Erythroblast (primary cell): ENCODE measurements at places on chromosomes 13 and 19.

GRCh38 chr19:48509467-48510194, 2.0 kb downstream of the LMTK3 start:
- DNase-seq, result no peak

DNA sequence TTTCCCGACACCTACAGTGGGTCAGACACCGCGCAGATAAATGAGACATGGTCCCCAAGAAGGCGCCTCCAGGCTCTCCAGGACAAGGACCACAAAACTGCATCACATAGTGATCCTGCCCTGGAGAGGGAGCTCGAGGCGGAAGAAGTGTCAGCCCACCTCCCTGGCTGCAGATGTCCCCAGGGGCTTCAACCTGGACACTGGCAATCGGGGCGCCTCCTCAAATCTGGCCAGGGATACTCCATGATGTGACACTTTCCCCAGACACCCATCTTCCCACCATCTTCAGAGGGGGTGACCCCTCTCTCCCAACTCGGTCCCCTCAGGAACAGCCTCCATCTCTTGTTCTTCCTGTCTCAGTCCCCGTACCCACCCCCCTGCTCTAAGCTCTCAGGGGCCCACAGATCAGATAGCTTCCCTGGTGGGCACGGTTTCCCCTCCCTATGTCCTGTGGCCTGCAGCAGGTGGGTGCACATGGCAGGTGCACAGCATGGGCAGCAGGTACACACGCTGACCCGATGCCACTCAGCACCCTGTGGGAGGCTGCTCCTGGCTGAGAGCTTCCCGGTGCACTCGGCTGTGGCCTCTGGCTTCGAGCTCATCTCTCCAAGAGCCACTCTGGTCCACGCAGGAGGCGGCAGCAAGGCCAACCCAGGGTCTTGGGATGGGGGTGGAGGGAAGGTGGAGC, 61.2 kb downstream of the PEPD start:
- DNase-seq, result no peak

DNA sequence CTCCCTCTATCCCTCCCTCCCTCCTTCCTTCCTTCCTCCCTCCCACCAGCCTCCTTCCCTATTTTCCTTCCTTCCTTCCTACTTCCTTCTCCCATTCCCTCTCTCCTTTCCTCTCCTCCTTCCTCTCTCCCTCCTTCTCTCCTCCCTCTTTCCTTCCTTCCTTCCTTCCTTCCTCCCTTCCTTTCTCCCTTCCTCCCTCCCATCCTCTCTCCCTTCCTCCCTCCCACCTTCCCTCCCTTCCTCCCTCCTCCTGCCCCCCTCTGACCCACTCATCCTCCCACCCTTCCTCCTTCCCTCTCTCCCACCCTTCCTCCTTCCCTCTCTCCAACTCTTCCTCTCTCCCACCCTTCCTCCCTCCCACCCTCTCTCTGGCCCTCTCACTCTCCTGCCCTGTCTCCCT, 132.1 kb downstream of the ZNF536 start:
- no peak for DNase-seq

DNA sequence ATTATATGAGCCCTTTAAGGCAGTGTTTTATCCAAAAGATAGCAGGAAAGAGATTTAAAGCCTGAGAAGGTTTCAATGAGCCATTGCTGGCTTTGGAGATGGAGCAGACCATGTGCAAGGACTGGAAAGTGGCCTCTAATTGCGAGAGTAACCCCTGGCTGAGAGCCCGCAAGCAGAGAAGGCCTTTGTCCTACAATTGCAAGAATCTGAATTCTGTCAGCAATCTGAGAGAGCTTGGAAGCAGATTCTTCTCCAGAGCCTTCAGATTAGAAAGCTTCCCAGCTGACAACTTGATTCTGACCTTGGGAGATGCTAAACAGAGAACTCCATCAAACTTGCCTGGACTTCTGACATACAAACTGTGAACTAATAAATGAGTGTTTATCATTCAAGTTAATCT, 528.7 kb upstream of the KLF12 start:
- DNase-seq, result no peak

- DNase-seq, result peak; percentile 17
Observed at GRCh38 chr13:46296115-46296822, 84.5 kb downstream of the LRRC63 start.

DNA sequence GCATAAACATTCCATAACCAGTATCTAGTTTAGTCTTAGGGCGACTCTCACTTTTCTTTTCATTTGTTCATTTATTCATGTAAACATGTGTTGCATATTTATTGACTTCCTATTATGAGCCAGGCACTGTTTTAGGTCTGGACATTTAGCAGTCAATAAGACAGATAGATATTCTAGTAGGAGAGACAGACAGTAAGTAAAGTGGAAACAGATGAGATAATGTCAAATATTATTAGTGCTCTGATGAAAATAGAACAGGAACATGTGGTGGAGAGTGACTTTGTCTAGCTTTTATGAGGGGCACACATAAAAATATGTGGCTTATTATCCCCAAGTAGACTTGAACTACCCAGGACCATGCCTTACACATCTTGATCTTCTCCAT, 193.0 kb downstream of the NDFIP2 start:
- DNase-seq, result no peak

- no peak for DNase-seq
Observed at GRCh38 chr13:112891477-112892401, 77.3 kb upstream of the MCF2L start.

- DNase-seq, result no peak
Observed at GRCh38 chr13:30186634-30187415, 120.5 kb downstream of the KATNAL1 start.

GRCh38 chr13:33932769-33933406, 114.9 kb downstream of the RFC3 start:
- no peak for DNase-seq

- DNase-seq, result peak; percentile 21
Observed at GRCh38 chr19:8811315-8812172, 20.6 kb downstream of the ZNF558 start.

DNA sequence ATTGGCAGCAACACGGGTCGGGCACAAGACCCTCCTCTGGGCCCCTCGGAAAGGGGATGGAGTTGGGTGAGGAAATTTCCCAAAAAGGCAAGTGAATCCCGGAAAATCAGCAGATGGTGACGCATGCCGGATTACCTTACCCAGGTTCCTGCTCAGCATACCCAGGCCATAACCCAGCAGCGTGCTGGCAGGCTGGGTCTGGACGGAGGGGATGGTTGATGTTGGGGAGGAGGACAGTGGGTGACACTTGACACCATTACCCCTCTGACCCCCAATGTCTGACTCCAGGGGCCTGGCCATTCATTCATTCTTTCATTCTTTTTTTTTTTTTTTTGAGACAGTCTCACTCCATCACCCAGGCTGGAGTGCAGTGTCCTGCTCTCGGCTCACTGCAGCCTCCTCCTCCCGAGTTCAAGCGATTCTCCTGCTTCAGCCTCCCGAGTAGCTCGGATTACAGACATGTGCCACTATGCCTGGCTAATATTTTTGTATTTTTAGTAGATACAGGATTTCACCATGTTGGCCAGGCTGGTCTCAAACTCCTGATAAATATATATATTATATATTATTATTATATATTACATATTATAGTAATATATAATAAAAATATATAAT, 799 bp downstream of the PVR start:
- no peak for DNase-seq

- DNase-seq, result no peak
Observed at GRCh38 chr13:112161521-112162301, 94.8 kb downstream of the SOX1 start.

GRCh38 chr19:5186293-5187050, 154.1 kb downstream of the PTPRS start:
- no peak for DNase-seq

DNA sequence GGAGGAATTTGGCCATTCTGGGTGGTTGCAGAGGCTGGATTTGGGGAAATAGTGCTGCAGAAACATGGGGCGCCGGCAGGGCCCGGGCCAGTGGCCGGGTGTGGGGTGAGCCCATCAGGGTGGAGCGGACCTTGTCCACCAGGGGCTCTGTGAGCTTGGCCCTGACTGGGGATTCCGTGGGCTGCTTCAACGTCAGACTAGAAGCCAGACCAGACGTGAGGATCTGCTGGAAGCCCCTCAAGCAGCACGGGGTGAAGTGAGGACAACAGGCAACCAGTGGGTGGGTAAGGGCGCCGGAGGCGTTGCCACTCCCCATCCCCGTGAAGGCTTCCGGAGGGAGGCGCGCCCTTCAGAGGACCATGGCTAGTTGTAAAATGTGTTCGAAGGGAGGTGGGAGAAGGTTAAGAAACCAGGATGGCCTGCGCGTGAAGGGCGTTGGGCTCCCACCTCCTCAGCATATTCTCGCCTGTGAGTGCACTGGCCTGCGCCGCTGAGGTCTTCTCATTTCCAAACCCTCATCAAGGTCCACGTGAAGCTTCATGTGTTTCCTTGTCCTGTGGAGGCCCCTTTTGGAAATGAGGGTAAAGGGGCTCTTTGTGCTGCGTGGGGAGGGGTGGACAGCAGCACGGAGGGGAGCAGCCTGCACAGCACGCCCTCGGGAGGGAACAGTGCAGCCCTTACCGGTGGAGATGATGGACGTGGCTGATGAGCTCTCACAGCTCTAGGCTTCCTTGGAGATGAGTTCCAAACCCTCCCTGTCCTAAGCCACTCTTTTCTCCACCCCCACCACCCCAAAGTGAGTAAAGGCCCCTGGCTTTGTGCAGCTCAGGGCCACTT, 8.3 kb downstream of the TEX29 start:
- DNase-seq, result no peak

DNA sequence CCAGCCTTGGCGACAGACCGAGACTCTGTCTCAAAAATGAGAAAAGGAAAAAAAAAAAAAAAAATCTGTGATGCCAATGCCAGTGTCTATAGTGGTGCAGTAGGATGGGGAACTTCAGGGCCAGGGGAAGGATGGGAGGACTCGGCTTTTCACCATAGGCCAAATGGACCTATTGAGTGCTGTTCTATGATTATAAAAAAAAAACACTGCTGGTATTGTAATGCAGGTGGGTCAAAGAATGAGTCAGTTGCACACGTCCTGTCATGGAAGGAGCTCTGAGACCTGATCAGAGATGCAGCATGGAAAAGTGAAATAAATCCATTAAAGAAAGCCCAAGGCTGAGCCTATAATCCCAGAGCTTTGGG, 7.0 kb downstream of the DNAJB1 start:
- no peak for DNase-seq

GRCh38 chr13:98494769-98495168, 82.1 kb downstream of the STK24 start:
- DNase-seq, result no peak

DNA sequence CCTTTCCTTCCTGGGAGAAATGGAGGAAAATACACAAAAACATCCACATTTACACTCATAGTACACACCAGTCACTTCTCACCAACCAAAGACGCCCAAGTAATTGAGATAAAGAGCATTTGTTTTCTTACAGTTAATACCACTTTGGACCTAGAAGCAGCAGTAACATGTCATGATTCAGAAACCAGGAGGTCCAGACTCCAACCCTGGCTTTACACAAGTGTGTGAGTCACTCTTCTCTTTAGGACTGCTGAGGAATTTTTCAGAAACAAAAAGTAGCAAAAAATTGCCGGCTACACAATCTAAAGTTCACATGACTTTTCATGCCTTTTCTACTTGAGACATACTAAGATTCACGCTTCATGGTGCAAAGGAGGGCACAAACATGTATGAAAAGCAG, 42.1 kb downstream of the TUBGCP3 start:
- DNase-seq, result no peak

DNA sequence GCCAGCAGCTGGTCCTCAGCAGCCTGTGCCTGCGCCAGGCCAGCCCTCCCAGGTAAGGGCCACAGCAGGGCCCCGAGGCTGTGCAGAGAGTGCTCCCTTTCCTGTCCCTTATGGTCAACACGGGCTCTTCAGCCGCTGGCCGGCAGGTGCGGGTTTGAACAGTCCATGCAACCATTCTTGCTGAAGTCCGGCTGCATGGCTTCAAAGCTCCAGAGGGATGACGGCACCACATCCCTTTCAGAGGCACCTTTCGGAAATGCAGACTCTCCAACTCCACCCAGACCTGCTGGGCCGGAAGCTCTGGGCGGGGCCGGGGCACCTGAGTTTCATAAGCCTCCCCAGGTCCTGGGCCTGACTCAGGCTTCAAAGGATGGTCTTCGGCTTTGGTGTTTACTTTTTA, 81.3 kb downstream of the SPACA7 start:
- DNase-seq, result no peak

- DNase-seq, result no peak
Observed at GRCh38 chr13:30376426-30377311, 45.6 kb upstream of the UBE2L5 start.

DNA sequence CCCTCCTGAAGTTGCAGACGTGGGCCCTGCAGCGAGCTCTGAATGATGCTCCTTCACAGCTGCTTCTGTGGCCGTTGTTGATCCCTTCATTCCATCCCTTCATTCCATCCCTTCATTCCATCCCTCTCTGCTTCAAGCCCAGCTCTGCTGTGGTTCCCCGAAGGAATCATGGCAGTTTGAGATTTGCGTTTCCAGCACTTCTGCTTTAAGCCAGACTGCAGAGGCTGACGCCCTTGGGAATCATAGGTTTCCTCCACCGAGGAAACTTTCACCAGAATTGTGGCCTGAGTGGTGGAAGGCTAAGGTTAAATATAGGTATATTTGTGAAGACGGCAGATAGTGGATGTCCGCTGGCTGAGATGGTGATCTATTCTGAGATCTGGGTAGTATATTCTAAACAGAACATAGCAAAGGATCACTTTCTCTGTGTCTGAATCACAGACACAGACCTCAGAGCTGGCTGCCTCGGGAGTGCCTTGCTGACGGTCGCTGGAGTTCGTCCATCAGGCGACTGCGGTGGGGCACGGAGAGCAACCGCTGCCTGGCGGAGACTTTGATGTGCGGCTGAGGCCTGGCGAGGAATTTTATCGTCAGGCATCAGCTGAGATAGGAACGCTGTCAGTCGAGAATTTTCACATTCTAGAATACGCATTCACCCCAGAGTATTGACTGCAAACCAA, 42.8 kb upstream of the DCUN1D2 start:
- DNase-seq, result no peak

DNA sequence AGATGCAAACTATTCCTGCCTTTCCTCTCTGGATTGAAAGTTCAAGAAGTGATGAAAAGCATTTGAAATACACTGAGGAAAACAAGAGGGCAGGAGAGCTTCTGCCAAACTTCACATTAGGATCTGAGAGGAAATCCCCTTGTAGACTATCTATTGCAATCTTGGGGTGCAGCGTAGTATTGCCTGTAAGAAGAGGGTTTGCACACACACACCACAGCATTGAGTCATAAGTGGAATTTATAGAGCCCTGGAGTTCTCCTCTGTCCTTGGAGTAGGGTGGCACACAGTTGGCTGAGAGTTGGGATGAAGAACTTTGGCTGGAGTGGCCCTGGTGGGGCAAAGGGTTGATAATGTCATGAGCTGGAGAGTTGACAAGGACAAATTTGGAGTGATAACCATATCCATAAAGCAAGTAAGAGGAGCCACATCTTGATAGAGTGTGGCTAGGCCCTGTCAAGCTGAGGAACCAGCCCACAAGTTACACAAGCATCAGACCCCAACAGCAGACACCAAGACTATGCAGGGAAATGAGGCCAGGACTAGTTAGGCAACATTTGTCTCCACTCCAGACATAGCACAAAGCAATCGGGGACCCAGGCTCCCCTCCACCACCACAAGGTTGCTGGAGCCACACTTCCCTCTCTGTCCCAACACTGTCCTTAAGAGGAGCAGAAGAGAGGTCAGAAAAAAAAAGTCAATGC, 520.9 kb downstream of the KLF5 start:
- DNase-seq, result no peak
